ENCODE measurements at places on chromosomes 12 and 14. TPM values are rescaled to one million over a fixed set of nuclear protein-coding genes. Genes with fewer than 3 reads are reported as not detected.

The MED6 gene
- 50.7 TPM for total RNA-seq

- no peak overlapping the region for H3K4me3 ChIP-seq
- H3K4me1 ChIP-seq: peaks cover 7% of the 10 kb centered on the region
- no peak overlapping the region for H3K27ac ChIP-seq
- H3K36me3 ChIP-seq: no peaks in the 10 kb centered on the region
Observed at GRCh38 chr14:68014771-68015170, 195.2 kb downstream of the RAD51B start.

GRCh38 chr12:54036620-54037359, 3.9 kb downstream of the HOXC5 start:
- H3K27me3 ChIP-seq: no peaks in the 10 kb centered on the region
- DNase-seq: no peak
- H3K36me3 ChIP-seq: no peaks in the 10 kb centered on the region
- no peaks in the 10 kb centered on the region for H3K4me1 ChIP-seq
- H3K4me3 ChIP-seq: no peak overlapping the region
- no peak overlapping the region for H3K27ac ChIP-seq

- peak overlapping the region; percentile 86 for H3K4me3 ChIP-seq
- no peaks in the 10 kb centered on the region for H3K27me3 ChIP-seq
- H3K4me1 ChIP-seq: peaks cover 27% of the 10 kb centered on the region
- no peaks in the 10 kb centered on the region for H3K36me3 ChIP-seq
Observed at GRCh38 chr12:49622501-49623141, 740 bp upstream of the PRPF40B start.

- no peaks in the 10 kb centered on the region for H3K4me1 ChIP-seq
- no peak overlapping the region for H3K27ac ChIP-seq
- no peaks in the 10 kb centered on the region for H3K36me3 ChIP-seq
Observed at GRCh38 chr14:78202976-78203375, 32.8 kb downstream of the NRXN3 start.

DNA sequence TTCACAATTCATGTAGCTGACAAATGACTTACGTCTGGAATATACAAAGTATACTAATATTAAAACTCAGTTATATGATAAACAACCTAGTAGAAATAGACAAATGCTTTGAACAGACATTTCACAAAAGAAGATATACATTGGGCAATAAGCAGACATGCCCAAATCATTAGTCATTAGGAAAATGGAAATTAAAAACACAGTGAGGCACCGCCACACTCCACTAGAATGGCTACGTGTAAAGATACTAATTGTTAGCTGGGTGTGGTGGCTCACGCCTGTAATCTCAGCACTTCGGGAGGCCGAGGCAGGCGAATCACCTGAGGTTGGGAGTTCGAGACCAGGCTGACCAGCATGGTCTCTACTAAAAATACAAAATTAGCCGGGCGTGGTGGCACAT, 248.9 kb upstream of the TMEM132C start:
- no peak overlapping the region for H3K27ac ChIP-seq
- no peaks in the 10 kb centered on the region for H3K36me3 ChIP-seq
- no peak for DNase-seq
- H3K27me3 ChIP-seq: no peaks in the 10 kb centered on the region
- no peaks in the 10 kb centered on the region for H3K4me1 ChIP-seq

DNA sequence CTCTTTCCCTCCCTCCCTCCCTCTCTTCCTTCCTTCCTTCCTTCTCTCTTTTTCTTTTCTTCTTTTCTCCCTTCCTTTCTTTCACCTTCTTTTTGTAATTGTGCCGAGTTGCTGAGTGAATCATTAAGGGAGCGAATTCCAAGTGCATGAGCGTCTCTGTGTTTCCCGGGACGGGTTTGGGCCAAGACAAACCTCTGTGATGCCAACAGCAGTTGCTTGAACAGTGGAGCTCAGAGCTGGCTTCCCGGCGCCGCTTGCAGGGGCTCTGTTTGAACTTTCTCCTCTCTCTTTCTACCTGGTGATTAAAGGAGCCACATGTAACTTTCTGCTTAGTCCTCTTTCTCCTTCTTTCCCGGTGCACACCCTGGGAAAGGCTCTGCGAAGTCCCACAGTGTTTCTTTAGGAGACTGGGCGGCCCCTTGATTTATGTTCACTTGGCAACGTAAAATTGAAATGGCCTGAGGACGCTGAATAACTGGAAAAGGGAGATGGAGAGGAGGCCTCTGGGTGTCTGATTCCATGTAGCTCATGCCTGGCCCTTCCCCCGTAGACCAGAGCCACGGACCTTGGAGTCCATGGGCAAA, 33.7 kb upstream of the MAP1LC3B2 start:
- H3K27ac ChIP-seq: peak overlapping the region; percentile 84
- peaks cover 40% of the 10 kb centered on the region for H3K4me1 ChIP-seq

DNA sequence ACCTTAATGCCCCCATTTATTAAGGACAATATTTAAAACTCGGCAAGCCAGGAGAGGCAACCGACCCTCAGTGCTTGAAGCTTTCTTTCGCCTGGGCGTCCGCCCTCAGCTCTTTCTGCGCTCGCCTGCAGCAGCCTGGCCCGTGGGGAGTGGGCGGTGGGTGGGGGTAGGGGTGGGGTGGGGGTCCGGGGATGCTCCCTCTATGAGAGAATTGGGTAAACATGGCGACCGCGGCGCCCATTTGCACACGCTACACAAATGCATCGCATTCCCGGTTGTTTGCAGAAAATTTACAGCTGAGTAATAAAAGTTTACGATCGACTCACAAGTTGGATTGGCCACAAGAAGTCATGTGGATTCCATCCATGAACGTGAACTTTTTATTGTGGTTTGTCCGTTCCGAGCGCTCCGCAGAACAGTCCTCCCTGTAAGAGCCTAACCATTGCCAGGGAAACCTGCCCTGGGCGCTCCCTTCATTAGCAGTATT, 7.7 kb downstream of the HOXC8 start:
- no peak for DNase-seq
- peaks cover 14% of the 10 kb centered on the region for H3K4me1 ChIP-seq
- no peaks in the 10 kb centered on the region for H3K36me3 ChIP-seq
- no peaks in the 10 kb centered on the region for H3K27me3 ChIP-seq
- no peak overlapping the region for H3K27ac ChIP-seq
- peak overlapping the region; percentile 69 for H3K4me3 ChIP-seq

GRCh38 chr12:6347367-6348338, 5.8 kb upstream of the TNFRSF1A start:
- H3K4me3 ChIP-seq: peak overlapping the region; percentile 47
- peak; percentile 63 for DNase-seq
- no peaks in the 10 kb centered on the region for H3K36me3 ChIP-seq
- H3K27ac ChIP-seq: peak overlapping the region; percentile 98
- H3K4me1 ChIP-seq: peaks cover 21% of the 10 kb centered on the region

DNA sequence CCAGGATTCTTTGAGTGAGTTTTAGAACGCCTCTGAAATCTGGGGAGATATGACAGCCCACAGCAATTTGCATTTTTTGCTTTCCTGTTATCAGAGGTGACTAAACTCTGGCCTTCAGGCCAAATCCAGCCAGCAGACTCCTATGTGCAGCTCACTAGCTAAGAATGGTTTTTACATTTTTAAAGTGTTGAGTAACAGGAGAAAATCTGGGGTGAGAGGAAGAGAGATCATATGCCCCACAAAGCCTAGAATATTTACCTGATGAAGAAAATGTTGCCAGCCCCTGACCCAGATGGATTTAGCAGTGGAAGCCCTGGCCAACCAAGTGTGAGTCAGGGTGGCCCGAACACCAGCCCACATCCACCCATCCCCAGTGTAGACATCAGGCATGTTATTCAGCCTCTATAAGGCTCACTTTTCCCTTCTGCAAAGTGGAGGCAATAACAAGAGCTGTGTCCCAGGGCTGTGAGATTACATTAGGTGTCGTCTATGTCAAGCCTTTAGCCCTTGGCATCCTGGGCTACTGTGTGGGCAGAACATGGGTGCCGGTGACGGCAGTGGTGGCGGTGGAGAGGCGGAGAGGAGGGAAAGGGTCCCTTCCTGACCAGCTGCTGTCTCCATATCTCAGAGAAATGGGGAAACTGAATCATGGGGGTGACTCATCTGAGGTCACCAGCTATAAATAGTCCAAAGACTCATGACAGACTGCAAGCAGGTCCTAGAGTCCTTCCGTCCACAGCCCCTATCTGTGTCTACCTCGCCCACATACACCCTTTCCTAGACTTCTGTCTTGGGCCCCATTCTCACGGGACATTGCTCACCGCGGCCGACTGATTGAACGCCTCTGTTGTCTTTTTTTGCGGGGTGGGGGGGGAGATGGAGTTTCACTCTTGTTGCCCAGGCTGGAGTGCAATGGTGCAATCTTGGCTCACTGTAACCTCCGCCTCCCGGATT, 32.6 kb upstream of the CD9 start:
- H3K4me1 ChIP-seq: peaks cover 28% of the 10 kb centered on the region
- DNase-seq: peak; percentile 74
- H3K27ac ChIP-seq: peak overlapping the region; percentile 99
- no peaks in the 10 kb centered on the region for H3K36me3 ChIP-seq
- H3K4me3 ChIP-seq: peak overlapping the region; percentile 24

DNA sequence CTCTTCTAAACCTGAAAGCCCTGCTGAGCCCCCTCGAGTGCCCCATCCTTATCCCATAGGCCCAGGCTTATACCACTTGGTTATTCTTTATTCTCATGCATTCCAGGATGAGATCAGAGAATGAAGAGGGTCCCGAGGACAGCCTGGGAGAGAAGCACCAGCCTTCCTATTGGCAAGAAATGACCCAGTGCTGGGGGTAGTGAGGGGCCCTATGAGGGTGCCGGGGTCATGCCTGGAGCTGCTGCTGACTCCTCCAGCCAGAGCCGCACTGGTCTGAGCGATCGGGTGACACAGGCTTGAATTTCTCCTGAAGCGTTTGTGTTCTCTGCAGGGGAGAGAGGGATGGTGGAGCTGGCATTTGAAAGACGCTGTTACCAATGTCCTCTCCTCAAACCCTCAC, 18.1 kb downstream of the MORN3 start:
- no peak overlapping the region for H3K4me3 ChIP-seq
- no peaks in the 10 kb centered on the region for H3K4me1 ChIP-seq
- no peaks in the 10 kb centered on the region for H3K27me3 ChIP-seq
- H3K36me3 ChIP-seq: no peaks in the 10 kb centered on the region
- DNase-seq: no peak
- no peak overlapping the region for H3K27ac ChIP-seq

DNA sequence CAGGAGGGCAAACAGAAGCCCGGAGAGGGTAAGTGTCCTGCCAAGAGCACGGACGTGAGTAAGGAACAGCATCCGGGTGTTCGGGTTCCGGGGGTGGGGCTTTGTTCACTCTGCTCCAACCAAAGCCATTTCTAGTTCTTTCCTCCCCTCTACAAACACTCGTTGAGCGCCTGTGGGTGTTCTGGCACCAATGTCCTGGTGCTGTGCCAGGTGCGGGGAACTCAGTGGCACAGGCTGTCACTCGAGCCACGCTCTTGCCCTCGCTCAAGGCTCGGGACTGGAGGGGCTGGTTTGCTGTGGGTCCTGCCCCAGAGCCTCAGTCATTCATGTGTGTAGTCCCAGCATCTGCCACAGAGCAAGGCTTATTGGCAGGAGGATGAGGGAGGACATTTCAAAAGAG, 157.5 kb downstream of the CALM1 start:
- H3K36me3 ChIP-seq: no peaks in the 10 kb centered on the region
- peak overlapping the region; percentile 61 for H3K4me3 ChIP-seq
- no peaks in the 10 kb centered on the region for H3K27me3 ChIP-seq
- DNase-seq: peak; percentile 25
- H3K27ac ChIP-seq: peak overlapping the region; percentile 42
- peaks cover 40% of the 10 kb centered on the region for H3K4me1 ChIP-seq

The PDE3A gene
- total RNA-seq: 110 TPM

The RTN1 gene
- total RNA-seq: 129 TPM

The TM7SF3 gene
- 112 TPM for total RNA-seq

The SOX5 gene
- total RNA-seq: 36.8 TPM

DNA sequence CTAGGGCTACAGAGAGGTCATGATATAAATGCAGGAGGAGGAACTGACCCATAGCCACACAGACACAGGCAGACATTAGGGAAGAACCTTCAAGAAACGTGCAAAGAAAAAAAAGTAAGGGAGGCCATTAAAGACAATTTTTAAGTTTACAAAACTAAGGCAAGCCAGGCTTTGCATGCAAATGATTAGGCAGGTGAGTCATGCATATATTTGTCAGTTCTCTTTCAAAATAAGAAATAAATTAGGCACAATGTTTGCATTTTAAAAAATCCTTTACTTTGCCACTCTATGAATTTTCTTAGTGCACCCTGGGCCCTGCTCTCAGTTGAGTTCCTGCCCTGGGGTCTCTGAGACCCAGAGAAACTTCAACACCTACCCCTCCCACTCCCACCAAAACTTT, 75.0 kb downstream of the PRMT8 start:
- no peaks in the 10 kb centered on the region for H3K4me1 ChIP-seq
- no peak for DNase-seq
- H3K27me3 ChIP-seq: no peaks in the 10 kb centered on the region
- no peaks in the 10 kb centered on the region for H3K36me3 ChIP-seq
- no peak overlapping the region for H3K27ac ChIP-seq

- no peak overlapping the region for H3K27ac ChIP-seq
- DNase-seq: no peak
- no peaks in the 10 kb centered on the region for H3K4me1 ChIP-seq
- H3K4me3 ChIP-seq: no peak overlapping the region
Observed at GRCh38 chr12:78249578-78249977, 418.9 kb downstream of the NAV3 start.

DNA sequence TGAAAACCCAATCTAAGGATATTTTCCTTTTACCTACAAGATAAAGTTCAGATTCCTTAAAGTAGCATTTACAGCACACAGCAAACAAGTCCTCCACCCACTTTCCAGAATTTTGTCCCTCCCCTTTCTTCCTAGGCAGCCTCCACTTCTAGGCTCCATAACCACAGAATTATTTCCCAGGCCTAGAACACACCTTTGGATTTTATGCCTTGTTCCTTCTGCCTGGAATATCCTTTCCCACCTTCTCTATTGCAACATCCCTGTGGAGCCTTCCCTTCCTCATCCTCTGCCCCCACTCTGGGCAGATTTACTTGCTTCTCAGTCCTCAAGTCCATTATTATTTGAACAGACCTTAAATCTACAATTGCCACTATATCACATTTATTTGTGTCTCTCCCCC, 2.1 kb upstream of the TSPAN8 start:
- H3K4me1 ChIP-seq: peaks cover 4% of the 10 kb centered on the region
- no peak overlapping the region for H3K27ac ChIP-seq
- no peak overlapping the region for H3K4me3 ChIP-seq
- no peak for DNase-seq
- no peaks in the 10 kb centered on the region for H3K27me3 ChIP-seq
- H3K36me3 ChIP-seq: no peaks in the 10 kb centered on the region

- H3K4me1 ChIP-seq: no peaks in the 10 kb centered on the region
- H3K36me3 ChIP-seq: no peaks in the 10 kb centered on the region
- H3K4me3 ChIP-seq: no peak overlapping the region
- no peak overlapping the region for H3K27ac ChIP-seq
- no peaks in the 10 kb centered on the region for H3K27me3 ChIP-seq
Observed at GRCh38 chr14:74394549-74394948, 31.5 kb downstream of the SYNDIG1L start.

- no peaks in the 10 kb centered on the region for H3K27me3 ChIP-seq
- H3K36me3 ChIP-seq: no peaks in the 10 kb centered on the region
- H3K4me3 ChIP-seq: no peak overlapping the region
- no peak for DNase-seq
- H3K27ac ChIP-seq: no peak overlapping the region
Observed at GRCh38 chr12:47527816-47528215, 178.0 kb downstream of the RPAP3 start.

The CD163L1 gene
- total RNA-seq: 1.6 TPM

GRCh38 chr12:30420561-30420960, 275.1 kb downstream of the IPO8 start:
- no peaks in the 10 kb centered on the region for H3K27me3 ChIP-seq
- H3K4me1 ChIP-seq: no peaks in the 10 kb centered on the region
- H3K27ac ChIP-seq: no peak overlapping the region
- no peak overlapping the region for H3K4me3 ChIP-seq
- H3K36me3 ChIP-seq: no peaks in the 10 kb centered on the region
- no peak for DNase-seq
